ENCODE measurements at places on chromosomes 3 and 15.
A peak's percentile ranks its signal among the peaks of the same experiment; 100 is the strongest.

DNA sequence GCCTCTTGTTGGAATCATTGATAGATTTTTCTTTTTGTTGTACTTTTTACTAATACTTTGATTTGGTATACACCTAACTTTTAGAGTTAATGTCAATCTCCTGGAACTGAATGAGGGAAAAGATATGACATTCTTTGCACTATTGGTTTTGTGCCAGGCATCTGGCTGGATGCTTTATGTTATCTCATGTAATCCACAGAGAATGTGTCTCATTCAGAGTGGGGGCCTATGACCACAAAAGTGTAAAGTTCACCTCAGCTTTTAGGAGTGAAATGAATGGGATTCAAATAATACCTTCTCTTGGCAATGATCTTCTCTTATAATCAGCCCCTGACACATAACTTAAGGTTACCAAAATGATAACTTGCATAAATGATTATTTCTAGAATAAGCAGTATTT, 329.1 kb upstream of the ROPN1 start:
- DNase-seq: no peak

GRCh38 chr15:48494631-48495030, 150.9 kb downstream of the FBN1 start:
- DNase-seq: no peak

GRCh38 chr15:70503073-70503745, 260.1 kb downstream of the UACA start:
- no peak for DNase-seq

DNA sequence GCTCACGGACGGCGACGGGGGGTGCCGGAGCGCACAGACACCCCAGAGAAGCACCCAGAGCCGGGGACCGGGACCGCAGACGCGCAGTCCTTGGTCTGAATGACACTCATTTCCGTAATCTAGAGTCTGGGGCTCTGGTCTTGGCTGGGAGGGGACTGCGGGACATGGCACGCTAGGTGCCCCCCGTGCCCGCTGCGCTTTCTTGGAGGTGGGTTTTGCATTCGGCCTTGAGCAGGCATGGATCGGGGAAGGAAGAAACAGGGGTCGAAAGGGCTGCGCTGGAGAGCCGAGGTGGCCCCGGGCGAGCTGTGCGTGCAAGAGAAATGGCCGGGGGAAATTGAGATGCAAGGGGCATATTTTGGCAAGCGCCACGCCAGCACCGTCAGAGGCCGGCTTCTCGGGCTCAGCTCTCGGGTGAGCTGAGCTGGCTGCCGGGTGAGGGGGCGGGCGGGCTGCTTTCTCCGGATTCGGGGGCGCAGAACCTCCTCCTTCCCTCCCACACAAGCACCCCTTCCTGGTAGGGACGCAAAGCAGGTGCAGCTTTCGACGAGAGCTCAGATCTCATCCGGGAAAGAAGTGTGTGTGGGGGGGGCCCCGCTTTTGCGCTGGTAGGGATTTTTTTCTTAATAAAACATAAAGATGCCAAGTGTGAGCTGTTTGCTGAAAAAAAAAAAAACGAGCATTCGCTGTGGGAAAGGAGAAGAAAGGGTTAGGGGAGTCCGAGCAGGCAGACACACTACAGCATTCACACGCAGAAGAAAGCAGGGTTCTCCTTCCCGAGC, 963 bp upstream of the NTRK3 start:
- DNase-seq: no peak

DNA sequence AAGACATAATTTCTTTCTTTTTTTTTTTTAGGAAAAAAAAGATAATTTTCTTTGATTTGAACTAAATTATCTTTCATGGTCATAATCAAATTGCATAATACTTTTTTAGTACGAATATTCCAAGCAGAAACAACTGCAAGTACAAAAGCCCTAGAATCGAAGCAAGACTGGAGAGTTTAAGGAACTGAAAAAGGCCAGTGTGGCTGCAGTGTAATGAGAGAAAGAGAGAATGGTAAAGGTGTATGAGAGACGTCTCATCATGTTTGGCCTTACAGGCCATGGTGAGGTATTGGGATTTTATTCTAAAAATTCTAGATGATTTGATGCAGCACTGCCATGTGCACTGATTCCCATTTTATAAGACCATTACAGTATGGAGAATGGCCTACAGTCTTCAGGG, 180.9 kb downstream of the SUCNR1 start:
- DNase-seq: no peak

- no peak for DNase-seq
Measured at GRCh38 chr15:50050986-50051743, 67.9 kb downstream of the ATP8B4 start.

DNA sequence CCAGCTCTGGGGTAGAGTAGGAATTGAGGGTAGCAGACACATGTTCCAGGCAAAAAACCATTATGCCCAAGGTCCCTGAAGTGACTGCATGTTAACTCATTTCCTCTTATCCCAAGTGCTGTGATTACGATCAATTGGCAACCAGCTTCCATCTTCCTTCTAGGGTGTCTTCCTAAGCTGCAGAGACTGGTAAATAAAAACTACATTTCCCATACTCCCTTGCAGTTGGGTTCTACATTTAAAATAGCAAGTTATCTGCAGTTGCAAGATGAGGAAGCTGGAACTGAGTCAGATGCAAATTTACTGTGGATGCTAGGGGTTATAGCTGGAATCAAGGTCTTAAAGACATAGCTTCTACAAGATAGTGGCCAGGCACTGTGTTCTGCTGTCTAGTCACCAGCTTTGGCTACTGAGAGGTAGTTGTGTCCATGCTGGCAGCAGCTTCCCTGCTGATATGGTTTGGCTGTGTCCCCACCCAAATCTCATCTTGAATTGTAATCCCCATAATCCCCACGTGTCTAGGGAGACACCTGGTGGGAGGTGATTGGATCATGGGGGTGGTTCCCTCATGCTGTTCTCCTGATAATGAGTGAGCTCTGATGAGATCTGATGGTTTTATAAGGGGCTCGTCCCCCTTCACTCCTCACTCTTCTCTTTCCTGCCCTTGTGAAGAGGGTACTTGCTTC, 51.3 kb upstream of the FBN1 start:
- no peak for DNase-seq

DNA sequence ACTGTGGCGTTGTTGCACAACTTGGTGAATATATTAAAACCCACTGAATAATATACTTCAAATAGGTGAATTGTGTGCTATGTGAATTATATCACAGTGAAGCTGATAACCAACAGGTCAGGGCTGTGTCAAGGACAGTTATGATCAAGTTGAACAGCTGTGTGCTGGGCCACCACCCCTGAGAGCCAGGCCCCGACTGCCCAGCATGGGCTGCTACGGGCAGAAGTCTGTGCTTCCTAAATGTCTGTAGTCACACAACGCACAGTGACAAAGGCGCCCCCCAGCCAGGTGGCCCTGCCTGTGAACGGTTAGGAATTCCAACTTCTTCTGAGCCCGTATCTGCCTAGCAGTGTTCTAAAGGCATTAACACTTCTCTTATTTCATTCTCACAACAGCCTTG, 32.8 kb downstream of the TKT start:
- no peak for DNase-seq

DNA sequence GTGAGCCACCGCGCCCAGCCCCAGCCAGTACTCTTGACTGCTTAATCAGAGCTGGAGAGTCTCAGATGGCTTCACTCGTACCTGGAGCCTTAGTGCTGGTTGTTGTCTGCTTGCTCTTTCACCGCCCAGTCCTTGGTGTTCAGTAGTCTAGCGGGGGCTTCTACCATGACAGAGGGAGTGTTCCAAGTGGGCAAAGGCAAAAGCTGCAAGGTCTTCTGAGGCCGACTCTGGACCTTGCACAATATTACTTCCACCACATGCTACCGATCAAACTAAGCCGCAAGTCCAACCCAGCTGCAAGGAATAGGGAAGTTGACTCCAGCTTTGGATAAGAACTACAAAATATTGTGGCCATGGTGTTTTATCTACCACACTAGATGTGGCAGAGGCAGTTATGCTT, 6.6 kb downstream of the PARL start:
- DNase-seq: no peak

GRCh38 chr3:148360051-148360450, 337.7 kb upstream of the AGTR1 start:
- DNase-seq: no peak

GRCh38 chr3:108516881-108517280, 6.5 kb upstream of the MYH15 start:
- no peak for DNase-seq

GRCh38 chr3:12944849-12945248, 103.5 kb upstream of the RPL32 start:
- DNase-seq: no peak

GRCh38 chr15:67100801-67101581, 35.6 kb downstream of the SMAD3 start:
- DNase-seq: no peak

DNA sequence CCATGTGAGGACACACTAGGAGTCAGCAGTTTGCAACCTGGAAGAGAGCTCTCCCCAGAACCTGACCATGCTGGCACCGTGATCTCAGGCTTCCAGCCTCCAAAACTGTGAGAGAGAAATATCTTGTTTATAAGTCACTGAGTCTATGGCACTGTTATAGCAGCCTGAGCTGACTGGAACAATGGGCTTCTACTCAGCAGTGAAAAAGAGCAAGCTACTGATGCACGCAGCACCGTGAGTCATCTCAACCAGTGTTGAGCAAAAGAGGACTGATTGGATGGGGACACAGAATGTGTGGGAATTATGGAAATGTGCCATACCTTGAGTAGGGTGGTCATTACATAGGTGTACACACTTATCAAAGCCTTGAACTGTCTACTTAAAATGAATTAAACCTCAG, 230.4 kb downstream of the PLCL2 start:
- no peak for DNase-seq

- no peak for DNase-seq
Measured at GRCh38 chr15:71469413-71469812, 340.9 kb upstream of the NR2E3 start.

GRCh38 chr3:15268033-15268631, 62.1 kb downstream of the CAPN7 start:
- peak; percentile 48 for DNase-seq

DNA sequence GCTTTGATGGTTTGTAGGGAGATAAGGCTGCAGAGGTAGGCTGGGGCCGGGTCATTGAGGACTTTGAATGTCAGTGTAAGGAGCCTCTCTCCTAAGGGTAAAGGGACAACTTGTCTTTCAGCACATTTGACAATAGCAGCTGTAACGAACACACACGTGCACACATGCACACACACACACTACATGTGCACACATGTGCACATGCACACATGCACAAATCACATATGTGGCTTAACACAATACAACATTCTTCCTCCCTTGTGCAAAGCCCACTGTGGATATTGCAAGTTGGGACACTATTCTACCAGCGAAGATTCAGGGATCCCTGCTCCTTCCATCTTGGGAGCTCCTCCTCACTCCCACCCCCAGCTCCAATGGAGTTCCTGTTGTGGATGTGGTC, 1.1 kb upstream of the CFAP100 start:
- no peak for DNase-seq

DNA sequence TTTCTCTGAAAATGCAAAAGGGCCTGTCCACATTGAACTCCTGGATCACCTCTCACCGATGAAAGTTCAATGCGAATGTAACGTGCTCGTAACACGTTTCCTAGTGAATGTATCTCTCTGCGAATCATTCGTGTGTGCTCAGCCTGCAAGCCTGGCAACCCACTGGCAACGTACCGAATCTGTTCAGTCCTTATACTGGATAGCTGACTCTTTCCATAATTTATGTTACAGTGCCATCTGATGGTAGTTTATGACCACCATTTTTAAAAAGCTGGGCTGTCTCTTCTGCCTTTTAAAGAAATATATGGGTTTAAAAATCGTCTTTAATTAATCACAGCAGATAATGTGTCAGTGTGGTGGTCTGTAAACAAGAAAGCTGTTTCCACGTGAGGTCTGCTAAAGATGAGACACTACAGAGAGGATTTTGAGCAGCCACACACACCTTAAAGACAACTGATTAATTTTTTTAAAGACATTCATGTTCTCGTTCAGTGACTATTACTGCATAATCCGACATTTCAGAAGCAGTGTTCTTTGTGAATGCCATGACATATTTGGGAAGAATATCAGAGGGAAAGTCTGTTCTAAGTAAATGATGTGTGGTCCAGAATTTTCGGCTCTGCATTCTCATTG, 69.4 kb upstream of the FOXP1 start:
- DNase-seq: no peak

DNA sequence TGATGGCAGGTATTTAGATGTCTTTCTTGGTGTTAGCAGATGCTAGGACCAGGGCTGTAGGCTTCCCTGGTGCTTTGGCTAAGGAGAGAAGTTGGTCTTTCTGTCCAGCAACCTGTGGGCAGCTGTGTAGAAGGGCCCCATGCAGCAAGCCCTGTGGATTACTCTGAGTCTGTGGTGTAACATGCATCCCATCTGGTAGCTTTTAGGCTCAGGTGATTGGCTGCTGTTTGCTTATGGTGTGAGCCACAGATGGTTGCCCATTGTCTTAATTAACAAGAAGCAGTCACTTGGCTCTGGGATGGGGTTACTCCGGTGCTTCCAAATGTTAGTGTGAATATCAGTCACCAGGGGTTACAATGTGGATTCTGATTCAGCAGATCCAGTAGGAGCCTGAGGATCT, 368.6 kb upstream of the C2CD4B start:
- no peak for DNase-seq

DNA sequence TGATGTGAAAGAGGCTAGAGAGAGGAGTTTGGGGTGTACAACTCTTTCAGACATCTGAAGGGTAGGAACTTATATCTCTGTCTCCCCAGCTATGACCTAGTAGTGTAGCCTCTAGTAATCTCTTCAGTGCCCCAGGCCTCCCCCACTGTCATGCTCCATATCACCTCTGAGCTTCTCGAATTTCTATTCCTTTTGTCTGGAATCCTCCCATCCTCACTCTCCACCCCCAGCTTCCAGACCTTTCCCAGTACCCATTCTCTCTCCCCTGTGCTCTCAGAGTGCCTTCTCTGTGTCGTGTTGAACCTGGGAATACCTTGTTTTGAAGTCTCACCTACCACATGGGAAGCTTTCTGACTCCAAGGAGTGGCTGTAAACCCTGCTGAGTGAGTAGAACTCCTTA, 3.6 kb upstream of the RBPMS2 start:
- DNase-seq: no peak

GRCh38 chr15:56098195-56098863, 104.9 kb upstream of the NEDD4 start:
- DNase-seq: no peak

- DNase-seq: no peak
Measured at GRCh38 chr3:46334741-46335478, 19.0 kb upstream of the CCR2 start.

GRCh38 chr15:83112233-83112955, 4.9 kb downstream of the TM6SF1 start:
- DNase-seq: no peak

- DNase-seq: no peak
Measured at GRCh38 chr3:23162934-23163333, 40.2 kb upstream of the UBE2E2 start.

GRCh38 chr3:186532598-186533072, 11.5 kb downstream of the CRYGS start:
- no peak for DNase-seq

DNA sequence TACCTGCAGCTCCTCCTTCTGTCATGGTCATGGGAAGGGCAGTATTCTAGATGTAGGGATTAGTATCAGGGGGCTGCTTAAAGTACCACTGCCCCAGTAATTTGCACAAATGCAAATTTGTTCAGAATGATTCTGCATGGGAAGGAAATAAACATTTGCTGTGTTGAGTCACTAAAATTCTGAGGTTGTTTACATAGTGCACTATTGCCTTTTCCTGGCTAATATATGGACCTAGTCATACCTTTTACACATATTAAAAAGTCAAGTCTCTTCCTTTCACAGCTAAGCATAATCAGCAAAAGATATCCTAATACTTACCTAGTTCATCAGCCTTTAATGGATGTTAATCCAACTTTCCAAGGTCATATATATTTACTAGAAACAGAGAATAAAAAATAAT, 746.4 kb upstream of the NR2F2 start:
- DNase-seq: no peak
